Esophagus muscularis mucosa (tissue), 4 donors: ENCODE measurements at places on chromosomes 11 and 22. TPM values are rescaled to one million over a fixed set of nuclear protein-coding genes. Genes with fewer than 3 reads are reported as not detected.

The OR8G5 gene
- not detected for total RNA-seq

The OR51I1 gene
- not detected for total RNA-seq

The APOL4 gene
- 24.7 TPM for total RNA-seq

The PTPN5 gene
- 1.2 TPM for total RNA-seq

The TBX1 gene
- 1.6 TPM for total RNA-seq

The OR6A2 gene
- not detected for total RNA-seq

The MYBPC3 gene
- total RNA-seq = not detected

The NRIP3 gene
- 2.1 TPM for total RNA-seq

The ARHGEF17 gene
- total RNA-seq = 82.8 TPM

The CCDC89 gene
- total RNA-seq = 2.4 TPM

The KCTD14 gene
- total RNA-seq = 1.5 TPM

The DTX4 gene
- total RNA-seq = 3.1 TPM

The PATE4 gene
- total RNA-seq = not detected

The OSBP2 gene
- 3.0 TPM for total RNA-seq

The PNPLA3 gene
- 0.39 TPM for total RNA-seq

The ROM1 gene
- total RNA-seq = 11.9 TPM
